ENCODE measurements at places on chromosomes 6 and 20. TPM values are rescaled to one million over a fixed set of nuclear protein-coding genes. Genes with fewer than 3 reads are reported as not detected.
A peak's percentile ranks its signal among the peaks of the same experiment; 100 is the strongest.

- no peak for DNase-seq
Measured at GRCh38 chr6:35046862-35047261, 94.3 kb downstream of the TCP11 start.

DNA sequence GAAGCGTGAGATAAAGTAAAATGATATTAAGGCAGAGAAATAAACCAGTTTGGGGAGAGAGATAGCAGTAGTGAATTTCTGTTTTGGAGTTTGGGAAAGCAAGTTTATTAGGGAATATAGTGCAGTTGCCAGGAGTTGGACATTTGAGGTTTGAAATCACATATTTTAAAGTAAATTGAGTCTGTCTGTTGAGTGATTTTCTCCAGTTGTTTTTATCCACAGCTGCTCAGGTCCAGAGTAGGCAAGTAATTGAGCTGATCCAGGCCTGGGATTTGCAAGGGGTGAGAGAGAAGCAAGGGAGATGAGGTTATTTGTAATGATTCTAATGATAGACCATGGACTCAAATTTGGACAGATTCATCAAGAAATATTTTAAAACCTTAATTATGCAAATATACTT, 481.9 kb downstream of the UTRN start:
- DNase-seq: no peak

DNA sequence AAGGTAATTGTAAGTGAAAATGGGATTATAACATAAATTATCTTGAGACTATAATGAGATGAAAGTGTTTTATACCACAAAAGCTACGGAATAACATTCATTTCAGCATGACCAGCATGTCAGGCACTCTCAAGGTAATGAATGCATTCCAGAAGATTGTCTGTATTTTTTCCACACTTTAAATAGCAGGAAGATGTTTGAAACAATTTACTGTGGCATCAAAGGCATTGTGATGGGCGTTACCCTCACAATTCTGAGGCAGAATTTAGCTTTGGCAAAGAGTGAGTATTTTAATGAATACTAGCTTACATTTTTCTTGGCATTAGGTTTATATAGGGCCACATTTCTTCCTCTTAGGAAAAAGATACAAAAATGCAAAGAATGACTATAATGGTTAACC, 627.2 kb downstream of the BCKDHB start:
- DNase-seq: no peak

- DNase-seq: no peak
Measured at GRCh38 chr6:7171733-7172132, 64.0 kb downstream of the RREB1 start.

DNA sequence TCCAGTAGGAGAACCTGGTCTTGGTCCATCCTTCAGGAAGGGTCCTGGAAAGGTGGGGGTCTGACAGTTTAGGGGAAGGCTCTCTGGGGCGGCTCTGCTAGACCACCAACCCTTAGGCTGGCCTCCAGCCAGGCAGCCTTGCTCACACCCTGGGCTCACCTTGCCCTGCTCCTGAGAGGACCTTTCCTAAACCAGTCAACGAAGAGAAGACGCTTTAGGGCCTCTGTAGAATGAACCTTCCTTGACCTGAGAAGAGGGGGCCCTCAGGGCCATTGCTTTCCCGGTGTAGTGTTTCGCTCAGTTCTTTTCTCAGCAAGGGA, 1.1 kb downstream of the CDC25B start:
- no peak for DNase-seq

- no peak for DNase-seq
Measured at GRCh38 chr6:32943864-32944649, 3.2 kb upstream of the HLA-DMB start.

- no peak for DNase-seq
Measured at GRCh38 chr20:34473262-34473883, 42.8 kb upstream of the DYNLRB1 start.

GRCh38 chr20:26208296-26209091, 511.8 kb upstream of the ZNF337 start:
- peak; percentile 48 for DNase-seq

- no peak for DNase-seq
Measured at GRCh38 chr6:29975561-29975907, 33.2 kb downstream of the HLA-A start.

DNA sequence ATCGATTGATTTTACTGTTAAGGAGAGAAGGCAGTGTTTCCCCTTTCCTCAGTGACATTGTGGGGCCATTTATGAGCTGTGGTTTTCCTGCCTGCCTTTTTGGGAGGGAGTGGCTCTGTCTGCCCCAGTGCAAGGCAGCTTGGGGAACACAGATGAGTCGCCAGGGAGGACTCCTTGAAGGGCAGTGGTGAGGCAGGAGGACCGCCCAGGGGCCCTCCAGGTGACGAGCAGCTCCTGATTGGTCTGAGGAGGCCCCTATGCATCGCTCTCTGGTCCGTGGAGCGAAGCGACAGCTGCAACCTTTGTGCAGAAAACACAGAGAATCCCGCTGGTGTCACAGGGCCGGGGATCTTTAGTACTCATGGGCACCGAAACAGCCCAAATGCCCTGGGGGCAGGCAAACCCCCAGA, 100.3 kb downstream of the TMEM242 start:
- DNase-seq: no peak

GRCh38 chr20:24673678-24674570, 204.5 kb downstream of the SYNDIG1 start:
- no peak for DNase-seq

GRCh38 chr6:21588481-21589351, 4.8 kb upstream of the SOX4 start:
- peak; percentile 63 for DNase-seq

DNA sequence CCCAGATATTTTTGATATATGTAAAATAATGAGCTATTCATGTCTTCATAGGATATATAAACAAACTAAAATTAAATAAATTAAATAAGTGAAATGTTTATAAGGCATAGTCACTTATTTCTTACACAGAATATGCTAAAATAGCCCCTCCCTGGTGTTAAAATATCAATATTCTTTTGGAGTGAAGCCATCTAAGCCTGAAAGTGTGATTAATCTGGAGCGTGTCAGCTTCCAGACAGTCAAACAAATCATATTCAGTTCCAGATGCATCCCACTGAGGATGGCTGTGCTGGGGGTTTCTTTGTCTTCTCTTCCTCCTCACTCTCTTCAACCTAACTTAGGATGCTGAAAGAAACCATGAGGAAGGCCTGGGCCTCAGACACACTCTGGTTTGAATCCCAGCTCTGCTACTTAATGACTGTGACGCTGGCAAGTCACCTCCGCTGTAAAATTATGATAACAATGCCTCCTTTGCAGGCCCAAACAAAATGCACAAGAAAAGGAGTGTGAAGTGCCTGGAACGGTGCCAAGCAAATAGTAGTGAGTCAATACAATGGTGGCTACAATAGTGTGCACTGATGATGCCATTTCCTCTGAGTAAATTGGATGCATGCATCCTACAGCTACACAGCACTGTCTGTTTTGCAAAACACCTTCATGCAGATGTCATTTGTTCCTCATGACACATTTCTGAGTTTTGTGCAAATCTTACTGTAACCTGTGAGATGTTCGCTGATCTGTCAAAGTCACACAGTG, 161.4 kb downstream of the FOXC1 start:
- no peak for DNase-seq

- DNase-seq: no peak
Measured at GRCh38 chr20:53930651-53931504, 139.5 kb downstream of the BCAS1 start.

DNA sequence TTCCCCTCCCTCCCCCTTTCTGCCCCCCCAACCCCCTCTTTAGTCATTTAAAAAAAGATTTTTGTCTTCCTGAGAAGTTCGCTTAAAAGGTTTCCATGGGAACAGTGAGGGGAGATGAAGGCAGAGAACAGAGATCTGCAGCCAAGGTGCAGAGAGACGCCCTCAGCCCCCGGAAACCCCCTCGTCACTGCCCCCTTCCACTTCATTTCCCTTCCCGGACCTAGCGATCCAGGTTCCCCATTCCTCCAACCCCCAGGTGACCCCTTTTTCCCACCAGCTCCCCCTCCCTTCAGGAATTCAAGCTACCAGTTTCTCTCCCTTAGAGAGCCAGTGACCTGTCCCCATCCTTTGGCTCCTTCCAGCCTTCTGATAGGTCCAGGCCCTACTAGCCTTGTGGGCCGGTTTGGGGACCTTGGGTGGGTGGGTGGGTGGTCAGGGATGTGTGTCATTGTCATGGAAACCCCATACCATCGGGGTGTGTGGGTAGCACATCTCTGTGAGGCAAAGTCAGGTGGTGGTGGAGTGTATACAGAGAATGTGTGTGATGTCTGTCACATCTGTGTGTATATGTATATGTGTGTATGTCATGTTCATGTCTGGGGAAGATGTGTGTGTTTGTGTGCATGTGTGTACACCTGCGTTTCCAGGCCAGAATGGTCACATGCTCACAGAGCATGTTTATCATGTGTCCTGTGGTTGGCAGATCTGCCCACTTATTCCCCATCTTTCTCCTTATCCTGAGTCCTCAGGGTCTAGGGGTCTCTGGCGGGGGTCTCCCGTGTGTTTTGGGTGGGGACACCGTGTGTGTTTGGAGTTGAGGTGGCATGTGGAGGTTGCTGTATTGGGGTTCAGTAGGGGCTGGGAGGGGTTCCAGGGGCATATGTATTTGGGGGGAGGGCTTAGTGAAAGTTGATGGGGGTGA, 7.0 kb downstream of the SYNGAP1 start:
- DNase-seq: no peak

- DNase-seq: no peak
Measured at GRCh38 chr6:68235326-68235784, 399.7 kb upstream of the ADGRB3 start.

DNA sequence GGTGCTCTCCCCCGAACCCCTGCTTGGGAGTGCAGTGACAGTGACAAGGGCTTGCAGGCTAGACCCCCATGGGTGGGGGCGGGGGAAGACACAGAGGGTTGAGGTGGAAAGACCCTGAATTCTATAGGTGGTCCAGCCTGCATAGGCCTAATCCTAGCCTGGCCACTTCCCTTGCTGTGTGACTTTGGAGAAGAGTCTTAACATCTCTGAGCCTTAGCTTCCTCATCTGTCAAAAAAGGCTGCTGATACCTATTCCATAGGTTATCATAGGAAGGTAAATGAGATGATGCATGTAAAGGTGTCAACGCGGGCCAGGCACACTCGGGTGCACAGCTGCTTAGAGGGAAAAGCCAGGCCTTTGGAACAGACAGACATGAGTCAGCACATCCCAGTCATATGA, 15.8 kb downstream of the BPIFB4 start:
- DNase-seq: no peak

The CST2 gene
- not detected for total RNA-seq

The UST gene
- total RNA-seq: 10.5 TPM

The SLC24A3 gene
- 4.9 TPM for total RNA-seq

The TMEM239 gene
- total RNA-seq: not detected

The TBC1D7 gene
- 8.6 TPM for total RNA-seq

The OPN5 gene
- not detected for total RNA-seq

The SRC gene
- 12.8 TPM for total RNA-seq

The HLA-DQB1 gene
- 5.4 TPM for total RNA-seq

The AGER gene
- 2.6 TPM for total RNA-seq

The WFDC12 gene
- total RNA-seq: not detected

The ZSCAN9 gene
- 19.3 TPM for total RNA-seq

The KCNK16 gene
- total RNA-seq: not detected

The TPD52L1 gene
- 266 TPM for total RNA-seq

The SSR1 gene
- total RNA-seq: 53.6 TPM

All from breast epithelium (tissue), 4 donors.